Activated CD8-positive, alpha-beta memory T cell treated with anti-CD3 and anti-CD28 coated beads, Interleukin-2, amount 10 ng/mL, durations not matched to agents 7 days and 5 days (primary cell): ENCODE measurements at places on chromosomes 16 and 17.

DNA sequence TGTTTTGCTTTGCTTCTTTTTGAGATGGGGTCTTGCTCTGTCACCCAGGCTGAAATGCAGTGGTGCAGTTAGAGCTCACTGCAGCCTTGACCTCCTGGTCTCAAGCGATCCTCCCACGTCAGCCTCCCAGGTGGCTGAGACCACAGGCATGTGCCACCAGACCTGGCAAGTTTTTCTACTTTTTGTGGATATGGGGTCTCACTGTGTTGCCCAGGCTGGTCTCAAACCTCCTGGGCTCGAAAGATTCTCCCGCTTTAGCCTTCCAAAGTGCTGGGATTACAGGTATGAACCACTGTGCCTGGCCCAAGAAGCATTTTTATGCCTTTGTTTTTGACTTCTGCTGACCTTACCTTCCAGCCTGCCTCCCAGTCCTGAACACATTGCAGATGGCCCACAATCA lies 10.1 kb downstream of the DNAAF1 start:
- peaks cover 65% of the 10 kb centered on the region for H3K27me3 ChIP-seq
- H3K27ac ChIP-seq, result no peak overlapping the region
- no peak overlapping the region for H3K4me3 ChIP-seq
- no peaks in the 10 kb centered on the region for H3K4me1 ChIP-seq

- no peak overlapping the region for H3K4me3 ChIP-seq
- H3K27me3 ChIP-seq, result no peaks in the 10 kb centered on the region
- H3K4me1 ChIP-seq, result peaks cover 31% of the 10 kb centered on the region
- DNase-seq, result no peak
These were observed 3.9 kb upstream of the ZNF207 start for GRCh38 chr17:32345951-32346600.

GRCh38 chr17:81411305-81411704 lies 16.0 kb downstream of the BAHCC1 start:
- H3K4me3 ChIP-seq, result no peak overlapping the region
- DNase-seq, result no peak
- H3K4me1 ChIP-seq, result peaks cover 12% of the 10 kb centered on the region
- H3K27ac ChIP-seq, result no peak overlapping the region
- peaks cover 30% of the 10 kb centered on the region for H3K27me3 ChIP-seq

DNA sequence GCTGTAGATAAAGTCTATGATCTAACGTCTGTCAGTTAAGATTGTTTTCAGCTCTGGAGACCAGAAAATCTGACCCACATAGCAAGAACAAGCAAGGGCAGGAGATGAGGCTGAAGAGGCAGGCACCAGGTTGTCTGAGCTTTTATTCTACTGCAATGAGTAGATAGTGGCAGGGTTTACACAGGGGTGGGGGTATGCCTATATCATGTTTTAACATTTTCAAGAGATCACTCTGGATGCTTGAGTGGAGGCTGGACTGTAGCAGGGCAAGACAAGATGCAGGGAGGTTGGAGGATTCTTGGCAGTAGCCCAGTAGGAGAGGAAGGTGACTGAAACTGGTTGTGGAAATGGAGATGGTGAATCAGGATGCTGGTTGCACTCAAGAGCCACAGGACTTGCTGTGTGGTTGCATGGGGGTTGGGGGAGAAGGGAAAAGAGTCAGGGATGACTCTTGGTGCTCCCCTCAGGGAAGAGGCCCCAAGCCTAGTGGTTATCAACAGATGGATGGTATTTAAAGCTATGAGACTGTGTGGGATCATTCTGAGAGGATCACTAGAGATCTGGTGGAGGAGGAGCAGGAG lies 143.1 kb upstream of the KCNJ18 start:
- H3K4me3 ChIP-seq, result peak overlapping the region; percentile 44
- no peak for DNase-seq
- peaks cover 8% of the 10 kb centered on the region for H3K36me3 ChIP-seq
- H3K27me3 ChIP-seq, result peaks cover 20% of the 10 kb centered on the region

- no peak overlapping the region for H3K27ac ChIP-seq
- no peaks in the 10 kb centered on the region for H3K36me3 ChIP-seq
- peaks cover 24% of the 10 kb centered on the region for H3K27me3 ChIP-seq
- no peak for DNase-seq
- H3K4me3 ChIP-seq, result no peak overlapping the region
- H3K4me1 ChIP-seq, result no peaks in the 10 kb centered on the region
These were observed 22.0 kb upstream of the NLK start for GRCh38 chr17:28020515-28020914.

- H3K4me1 ChIP-seq, result peaks cover 19% of the 10 kb centered on the region
- H3K27ac ChIP-seq, result no peak overlapping the region
- no peaks in the 10 kb centered on the region for H3K27me3 ChIP-seq
- no peak overlapping the region for H3K4me3 ChIP-seq
These were observed 17.3 kb downstream of the MYO18A start for GRCh38 chr17:29162909-29163341.

DNA sequence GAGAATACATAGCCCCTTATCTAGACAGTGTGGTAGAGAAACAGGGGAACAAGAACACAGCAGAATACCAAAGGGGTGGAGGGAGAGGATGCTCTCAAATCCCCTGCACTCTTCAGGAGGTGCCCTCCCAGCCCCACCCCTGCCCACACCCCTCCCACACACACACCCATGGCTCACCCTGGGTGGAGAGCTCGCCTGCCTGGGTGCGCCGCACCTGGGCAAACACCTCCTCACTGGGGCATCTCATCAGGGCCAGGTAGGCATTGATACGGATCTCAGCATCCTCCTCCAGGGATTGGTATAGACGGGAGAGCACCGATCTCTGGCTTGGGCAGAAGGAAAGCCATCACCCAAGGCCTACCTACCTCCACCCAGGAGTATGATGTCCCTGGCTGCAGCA lies 95.2 kb downstream of the LITAF start:
- H3K4me1 ChIP-seq, result peaks cover 9% of the 10 kb centered on the region
- H3K36me3 ChIP-seq, result no peaks in the 10 kb centered on the region
- DNase-seq, result no peak
- H3K27me3 ChIP-seq, result no peaks in the 10 kb centered on the region
- H3K27ac ChIP-seq, result no peak overlapping the region
- no peak overlapping the region for H3K4me3 ChIP-seq

DNA sequence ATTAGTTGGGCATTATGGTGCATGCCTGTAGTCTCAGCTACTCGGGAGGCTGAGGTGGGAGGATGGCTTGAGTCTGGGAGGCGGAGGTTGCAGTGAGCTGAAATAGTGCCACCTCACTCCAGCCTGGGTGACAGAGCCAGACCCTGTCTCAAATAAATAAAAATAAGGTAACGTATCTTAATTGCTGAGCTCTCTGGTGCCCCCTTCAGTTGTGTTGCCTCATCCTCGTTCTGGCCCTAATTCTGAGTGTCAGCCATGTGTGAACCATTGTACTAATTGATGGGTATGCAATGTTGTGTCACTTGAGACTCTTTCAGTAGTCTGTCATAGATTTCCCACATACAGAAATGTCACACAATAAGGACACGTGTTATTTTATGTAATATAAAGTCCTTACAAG lies 363.1 kb upstream of the RBFOX1 start:
- H3K27me3 ChIP-seq, result no peaks in the 10 kb centered on the region
- no peak for DNase-seq
- no peaks in the 10 kb centered on the region for H3K4me1 ChIP-seq
- no peak overlapping the region for H3K4me3 ChIP-seq

DNA sequence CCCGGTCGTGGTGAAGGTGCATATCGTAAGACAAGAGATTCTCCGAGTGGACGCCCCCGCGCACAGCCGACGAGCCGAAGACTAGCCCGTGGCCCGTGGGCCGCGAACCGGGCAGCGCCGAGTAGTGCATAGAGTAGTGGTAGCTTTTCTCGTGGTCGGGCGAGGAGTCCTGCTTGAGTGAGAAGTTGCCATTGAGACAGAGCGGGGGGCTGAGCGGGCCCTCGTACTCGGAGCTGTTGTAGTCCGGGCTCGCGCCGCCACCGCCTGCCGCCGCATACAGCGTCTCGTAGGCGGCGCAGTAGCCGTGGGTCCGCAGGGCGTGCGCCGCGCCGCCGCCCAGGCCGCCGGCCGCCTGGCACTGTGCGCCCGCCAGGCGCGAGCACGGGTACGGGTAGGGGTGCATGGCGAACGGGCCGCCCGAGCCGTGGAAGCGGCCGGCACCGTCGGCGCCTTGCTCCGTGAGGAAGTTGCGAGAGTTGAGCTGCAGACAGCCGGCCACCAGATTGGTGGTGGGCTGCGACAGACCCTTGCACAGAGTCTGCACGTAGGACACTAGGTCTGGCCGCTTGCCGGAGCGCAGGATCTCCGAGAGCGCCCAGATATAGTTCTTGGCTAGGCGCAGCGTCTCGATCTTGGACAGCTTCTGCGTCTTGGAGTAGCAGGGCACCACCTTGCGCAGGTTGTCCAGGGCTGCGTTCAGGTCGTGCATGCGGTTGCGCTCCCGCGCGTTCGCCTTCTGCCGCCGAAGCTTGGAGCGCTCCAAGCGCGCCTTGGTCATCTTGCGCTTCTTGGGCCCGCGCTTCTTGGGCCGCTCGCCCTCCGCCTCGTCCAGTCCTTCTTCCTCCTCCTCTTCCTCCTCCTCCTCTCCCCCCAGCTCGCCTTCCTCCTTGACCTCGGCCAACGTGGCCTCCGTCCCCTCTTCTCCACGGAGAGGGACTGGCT lies 2.0 kb downstream of the NEUROD2 start:
- DNase-seq, result no peak
- peaks cover 79% of the 10 kb centered on the region for H3K27me3 ChIP-seq
- peaks cover 14% of the 10 kb centered on the region for H3K4me1 ChIP-seq
- H3K36me3 ChIP-seq, result no peaks in the 10 kb centered on the region
- no peak overlapping the region for H3K4me3 ChIP-seq

DNA sequence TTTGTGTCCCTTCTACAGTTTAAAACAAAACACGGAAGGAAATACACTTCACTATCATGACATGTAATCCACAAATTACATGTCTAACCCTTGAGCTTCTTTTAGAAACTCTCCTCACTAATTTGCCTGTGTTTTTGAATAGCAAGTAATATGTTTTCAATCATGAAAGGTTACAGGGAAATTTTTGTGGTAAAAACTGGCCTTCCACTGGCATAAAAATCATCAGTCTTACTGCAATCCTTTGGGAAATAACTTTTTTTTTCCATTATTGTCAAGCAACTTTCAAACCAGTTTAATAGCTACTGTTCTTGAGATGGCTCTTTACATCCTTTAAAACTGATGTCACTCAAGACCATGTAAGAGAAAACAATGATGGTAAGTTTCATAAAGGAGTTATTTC lies 27.0 kb downstream of the MYO1D start:
- H3K4me1 ChIP-seq, result no peaks in the 10 kb centered on the region
- no peak for DNase-seq
- peaks cover 8% of the 10 kb centered on the region for H3K27me3 ChIP-seq
- H3K27ac ChIP-seq, result no peak overlapping the region
- H3K36me3 ChIP-seq, result no peaks in the 10 kb centered on the region
- no peak overlapping the region for H3K4me3 ChIP-seq

GRCh38 chr17:39722965-39723848 lies 7.1 kb downstream of the MIEN1 start:
- no peak overlapping the region for H3K4me3 ChIP-seq
- no peaks in the 10 kb centered on the region for H3K36me3 ChIP-seq
- H3K4me1 ChIP-seq, result no peaks in the 10 kb centered on the region
- no peak for DNase-seq
- no peaks in the 10 kb centered on the region for H3K27me3 ChIP-seq
- H3K27ac ChIP-seq, result no peak overlapping the region

- H3K27me3 ChIP-seq, result peaks cover 6% of the 10 kb centered on the region
- no peaks in the 10 kb centered on the region for H3K36me3 ChIP-seq
- no peak overlapping the region for H3K27ac ChIP-seq
- no peak overlapping the region for H3K4me3 ChIP-seq
- no peaks in the 10 kb centered on the region for H3K4me1 ChIP-seq
These were observed 21.2 kb downstream of the PDILT start for GRCh38 chr16:20383106-20384029.

DNA sequence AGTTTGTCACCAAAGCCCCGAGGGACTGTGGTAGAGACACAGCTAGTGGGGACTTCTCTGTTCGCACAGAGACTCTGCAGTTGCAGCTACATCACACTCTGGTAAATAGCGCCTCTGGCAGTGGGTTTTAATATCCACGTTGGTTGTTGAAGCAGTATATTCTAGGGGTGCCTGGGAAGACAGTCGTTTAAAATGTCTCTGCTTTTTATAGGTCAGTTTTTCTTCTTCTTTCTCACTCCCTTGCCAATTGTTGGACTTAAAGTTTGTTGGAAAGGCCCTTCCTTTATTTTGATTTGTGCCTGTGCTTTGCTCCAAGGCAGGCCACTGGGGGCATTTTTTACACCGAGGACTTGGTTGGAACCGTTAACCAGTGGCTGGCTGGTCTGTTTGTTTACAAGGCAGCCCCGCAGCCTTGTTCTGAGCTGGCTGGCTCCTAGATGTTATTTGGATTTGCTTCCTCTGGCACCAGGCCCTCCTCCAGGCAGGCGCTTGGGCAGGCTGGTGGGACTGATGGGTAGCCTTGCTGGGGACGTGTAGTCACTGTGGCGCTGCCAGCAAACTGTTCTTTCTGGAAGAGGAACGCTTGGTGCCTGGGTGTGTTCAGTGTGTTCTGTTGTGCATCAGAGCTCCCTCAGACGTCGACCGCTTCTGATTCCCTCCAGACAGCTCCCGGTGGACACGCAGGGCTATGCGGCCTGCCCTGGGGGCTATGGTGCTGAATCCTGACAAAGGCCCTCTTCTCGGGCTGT lies 218.2 kb upstream of the CHMP6 start:
- H3K27me3 ChIP-seq, result no peaks in the 10 kb centered on the region
- peaks cover 55% of the 10 kb centered on the region for H3K4me1 ChIP-seq
- no peak for DNase-seq
- no peak overlapping the region for H3K4me3 ChIP-seq
- peaks cover 34% of the 10 kb centered on the region for H3K36me3 ChIP-seq
- H3K27ac ChIP-seq, result peak overlapping the region; percentile 39

GRCh38 chr16:56625140-56625942 lies at the start of gene MT1E:
TSS of gene MT1E (plus strand) at chr16:56625781. CDS start at chr16:56625852, 71 bp downstream.
- peak; percentile 79 for DNase-seq
- H3K4me1 ChIP-seq, result peaks cover 28% of the 10 kb centered on the region
- H3K36me3 ChIP-seq, result no peaks in the 10 kb centered on the region

DNA sequence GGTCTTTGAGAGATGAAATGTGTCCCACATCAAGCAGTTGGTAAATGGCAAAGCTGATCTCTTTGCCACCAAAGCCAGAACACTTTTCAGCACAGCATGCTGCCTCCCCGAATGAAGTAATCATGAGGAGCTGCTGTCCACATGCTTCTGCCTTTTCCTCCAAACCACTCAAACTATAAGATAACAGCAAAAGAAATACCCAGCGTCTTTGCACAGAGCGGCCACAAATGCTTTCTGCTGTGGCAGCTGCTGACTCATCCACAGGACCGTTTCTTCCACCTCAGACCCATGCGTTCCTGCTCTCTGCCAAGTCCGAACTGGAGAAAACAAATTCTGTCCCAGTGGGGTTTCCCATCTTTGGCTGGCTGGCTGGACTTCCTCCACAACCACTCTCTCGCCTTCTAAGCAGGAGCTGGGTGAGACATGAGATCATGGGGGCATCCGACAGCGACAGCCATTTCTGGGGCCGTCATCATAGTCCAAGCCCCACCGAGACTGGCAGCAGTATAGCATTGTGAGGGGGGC lies 27.1 kb downstream of the TBC1D3B start:
- H3K4me1 ChIP-seq, result peaks cover 50% of the 10 kb centered on the region
- H3K4me3 ChIP-seq, result no peak overlapping the region
- no peak overlapping the region for H3K27ac ChIP-seq
- H3K27me3 ChIP-seq, result peaks cover 20% of the 10 kb centered on the region
